Keratinocyte (primary cell): ENCODE measurements at places on chromosomes 7 and 10. TPM values are rescaled to one million over a fixed set of nuclear protein-coding genes. Genes with fewer than 3 reads are reported as not detected.

DNA sequence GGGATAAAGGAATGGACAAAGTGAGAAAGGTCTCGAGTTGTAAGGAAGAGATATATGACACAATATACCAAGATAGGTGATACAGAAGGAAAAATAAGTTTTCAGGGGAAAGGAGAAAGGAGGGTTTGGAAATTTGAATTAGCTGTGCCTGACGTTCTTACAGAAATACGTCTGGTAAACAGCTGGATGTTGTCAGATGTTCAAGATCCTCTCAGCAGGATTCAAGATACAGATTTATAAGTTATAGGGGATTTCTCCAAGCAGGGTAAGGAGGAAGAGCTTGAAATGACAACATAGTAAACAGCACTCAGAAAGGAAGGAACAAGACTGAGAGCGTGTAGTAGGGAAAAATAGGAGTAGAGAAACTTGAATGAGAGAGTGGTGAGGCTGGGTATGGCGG is 1184.1 kb downstream of the TYW1 start:
- no peak for DNase-seq

DNA sequence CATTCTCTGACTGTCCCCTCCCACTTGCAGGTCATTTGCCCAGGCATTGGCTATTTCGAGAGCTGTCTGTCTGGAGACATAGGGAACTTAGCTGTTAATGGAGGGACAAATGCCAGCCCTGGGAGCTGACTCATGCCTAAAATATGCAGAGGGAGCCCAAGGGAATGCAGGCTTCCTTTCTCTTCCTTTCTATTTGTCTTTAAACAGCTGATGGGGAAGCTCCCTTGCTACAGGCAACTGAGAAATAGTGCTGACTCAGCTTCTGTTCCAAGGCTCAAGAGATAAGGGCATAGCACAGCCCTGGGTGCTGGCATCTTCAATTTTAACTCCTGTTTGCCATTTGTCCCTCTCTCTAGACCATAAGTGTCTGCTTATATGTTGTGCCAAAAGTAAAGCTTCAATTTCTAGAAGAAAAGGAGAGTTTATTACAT is 82.7 kb upstream of the C1GALT1 start:
- peak; percentile 88 for DNase-seq

- no peak for DNase-seq
Observed at GRCh38 chr10:86706401-86706841, 38.1 kb downstream of the LDB3 start.

GRCh38 chr7:156279635-156280034 is 360.9 kb upstream of the RNF32 start:
- DNase-seq: no peak

GRCh38 chr10:90417029-90417428 is 440.8 kb downstream of the HTR7 start:
- DNase-seq: peak; percentile 35

Gene FLNC
- 0.03 to 0.15 TPM (median 0.06 TPM) in 3 replicates for polyA plus RNA-seq

Gene DMTF1
- 44.7 to 98.4 TPM (median 87.5 TPM) in 3 replicates for polyA plus RNA-seq

Gene MALRD1
- 0.01 TPM in 1 of 3 replicates, not detected in the others for polyA plus RNA-seq

- no peak for DNase-seq
Observed at GRCh38 chr7:50210706-50211115, 93.8 kb upstream of the IKZF1 start.

DNA sequence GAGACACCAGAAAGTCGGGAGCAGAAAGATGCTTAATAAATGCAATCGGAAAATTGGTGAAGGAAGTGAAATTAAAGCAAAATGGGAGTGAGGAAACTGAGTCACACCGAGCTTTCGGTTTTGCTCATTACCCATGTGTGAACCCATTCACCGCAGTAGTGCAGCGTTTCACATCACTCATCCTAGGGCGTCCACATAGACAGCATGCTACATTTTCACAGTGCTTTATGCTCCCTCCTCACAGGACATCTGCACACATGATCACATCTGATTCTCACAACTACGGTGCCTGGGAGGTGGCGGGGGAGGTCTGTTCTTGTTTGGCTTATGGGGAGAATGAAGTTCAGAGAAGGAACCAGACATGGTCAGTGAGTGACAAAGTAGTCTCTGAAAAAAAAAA is 36.6 kb upstream of the ATP6V0A4 start:
- no peak for DNase-seq

Gene PPP1R17
- polyA plus RNA-seq: not detected in 3 replicates

Gene ATOH7
- polyA plus RNA-seq: 0.04 to 0.07 TPM in 2 of 3 replicates, not detected in the other

DNA sequence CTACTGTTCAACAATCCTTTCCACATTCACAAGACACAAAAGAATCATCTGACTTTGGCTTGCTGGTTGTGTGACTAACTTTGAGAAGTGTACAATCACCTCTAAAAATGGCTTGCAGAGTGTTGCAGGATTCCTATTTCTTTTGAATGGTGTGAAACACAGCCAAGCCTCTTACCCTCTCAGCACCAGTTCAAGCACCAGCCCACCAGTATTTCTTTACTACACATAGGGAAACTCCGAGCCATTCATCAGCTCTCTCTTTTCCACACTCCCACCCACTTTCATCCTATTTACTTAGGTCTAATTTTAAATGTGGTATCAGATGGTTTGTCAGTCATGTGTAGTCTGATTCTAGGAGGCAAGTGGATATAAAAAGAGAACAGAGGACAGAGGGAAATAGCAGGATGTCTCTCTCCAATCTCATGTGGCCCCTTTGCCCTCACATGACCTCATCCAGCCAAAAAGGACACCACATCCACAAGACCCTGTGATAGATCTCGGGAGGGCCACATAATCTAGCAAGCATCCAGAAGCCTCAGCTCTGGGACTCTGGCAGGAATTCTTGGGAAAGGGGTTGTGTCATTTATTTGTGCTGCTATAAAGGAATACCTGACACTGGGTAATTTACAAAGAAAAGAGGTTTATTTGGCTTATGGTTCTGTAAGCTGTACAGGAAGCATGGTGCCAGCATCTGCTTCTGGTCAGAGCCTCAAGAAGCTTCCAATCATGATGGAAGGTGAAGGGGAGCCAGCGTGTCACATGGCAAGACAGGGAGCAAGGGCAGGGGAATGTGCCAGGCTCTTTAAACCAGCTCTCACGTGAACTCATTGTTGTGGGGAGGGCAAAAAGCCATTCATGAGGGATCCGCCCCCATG is 66.8 kb upstream of the NEBL start:
- DNase-seq: no peak

DNA sequence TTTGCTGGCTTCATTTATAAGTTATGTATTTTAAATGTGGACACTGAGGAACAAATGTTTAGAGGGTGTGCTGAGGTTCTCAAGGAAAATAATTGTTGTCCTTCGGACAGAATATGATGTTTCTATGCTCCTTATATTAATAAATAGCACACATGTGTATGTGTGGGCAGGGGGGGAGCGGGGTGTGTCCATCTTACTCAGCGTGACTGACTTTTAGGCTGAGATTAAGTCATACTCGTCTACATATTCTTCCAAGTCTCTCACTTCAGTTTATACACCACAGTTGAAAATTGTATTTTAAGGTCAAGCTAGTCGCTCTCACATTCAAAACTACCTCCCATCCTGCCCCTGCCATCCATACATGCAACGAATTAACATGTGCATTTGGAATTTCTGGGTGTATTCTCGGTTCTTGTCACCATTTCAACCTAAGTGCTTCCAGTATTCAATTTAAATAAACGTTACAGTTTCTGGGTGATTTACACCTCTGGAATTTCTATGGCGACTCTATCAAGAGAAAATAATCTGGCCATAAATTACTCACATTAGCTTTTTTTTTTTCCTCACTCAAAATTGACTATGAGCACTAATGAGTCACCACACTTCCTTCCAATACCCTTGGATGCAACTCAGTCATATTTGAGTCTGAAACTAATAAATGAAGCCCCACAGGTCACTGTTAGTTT is 3.3 kb downstream of the PCDH15 start:
- no peak for DNase-seq

Gene FIS1
- 202 to 244 TPM (median 240 TPM) in 3 replicates for polyA plus RNA-seq

Gene GPR85
- 1.6 to 2.0 TPM (median 2.0 TPM) in 3 replicates for polyA plus RNA-seq

DNA sequence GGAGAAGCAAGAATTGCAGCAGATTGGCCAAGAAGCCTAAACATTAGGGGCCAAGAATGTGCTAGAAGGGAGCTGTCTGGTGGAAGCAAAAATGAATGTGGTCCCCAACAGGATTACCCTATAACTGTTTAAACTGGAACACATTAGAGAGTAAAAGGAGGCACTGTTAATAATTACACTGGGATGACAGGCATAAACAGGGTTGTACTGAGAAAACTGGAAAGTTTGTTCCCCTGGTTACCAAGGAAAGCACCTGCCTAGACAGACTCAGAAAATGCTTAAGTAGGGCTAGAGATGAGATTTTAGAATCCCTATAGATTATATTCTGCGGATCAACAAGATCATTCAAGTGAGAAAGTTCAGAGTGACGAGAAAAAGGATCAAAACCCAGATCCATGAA is 100.8 kb downstream of the CTTNBP2 start:
- no peak for DNase-seq

- DNase-seq: peak; percentile 41
Observed at GRCh38 chr7:111735661-111736551, 173.6 kb upstream of the IMMP2L start.

Gene HABP2
- not detected in 3 replicates for polyA plus RNA-seq

GRCh38 chr10:88129013-88129412 is 265.6 kb downstream of the PTEN start:
- no peak for DNase-seq

GRCh38 chr7:157963526-157963925 is 624.1 kb downstream of the PTPRN2 start:
- DNase-seq: no peak

GRCh38 chr7:19294619-19295018 is 149.4 kb upstream of the FERD3L start:
- DNase-seq: no peak

GRCh38 chr7:156017431-156017830 is 205.2 kb upstream of the SHH start:
- no peak for DNase-seq

DNA sequence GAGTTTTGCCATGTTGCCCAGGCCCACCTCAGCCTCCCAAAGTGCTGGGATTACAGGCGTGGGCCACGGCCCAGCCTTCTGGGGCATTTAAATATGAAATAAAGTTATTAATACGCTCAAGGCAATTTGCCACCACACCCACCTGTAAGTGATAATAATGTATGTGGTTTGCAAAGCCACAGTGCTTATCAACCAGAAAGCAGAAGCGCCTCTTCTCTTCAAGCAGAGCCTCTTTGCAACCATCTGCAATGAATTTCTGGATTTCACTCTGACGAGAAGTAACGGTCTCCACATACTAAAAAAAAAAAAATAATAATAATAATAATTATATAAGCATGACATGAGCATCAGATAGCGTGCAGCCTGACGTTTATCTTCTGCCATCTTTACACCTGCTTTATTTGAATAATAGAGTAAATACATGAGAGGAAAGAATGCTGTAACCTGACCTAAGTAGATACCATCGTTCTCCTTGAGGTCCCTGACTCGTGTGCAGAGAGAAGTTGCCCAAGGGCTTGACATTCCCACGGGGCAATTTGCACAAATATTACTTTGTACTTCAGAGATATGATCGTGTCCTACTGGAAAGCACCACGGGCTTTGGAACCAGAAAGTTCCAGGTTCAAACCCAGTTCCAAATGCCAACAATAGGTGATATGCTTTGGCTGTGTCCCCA is 34.0 kb downstream of the BRI3 start:
- no peak for DNase-seq

Gene XRCC2
- 0.86 to 3.8 TPM (median 2.0 TPM) in 3 replicates for polyA plus RNA-seq

- DNase-seq: peak; percentile 5
Observed at GRCh38 chr7:10889266-10889898, 84.3 kb upstream of the PHF14 start.

- DNase-seq: no peak
Observed at GRCh38 chr10:101453791-101454718, 100.1 kb downstream of the BTRC start.

DNA sequence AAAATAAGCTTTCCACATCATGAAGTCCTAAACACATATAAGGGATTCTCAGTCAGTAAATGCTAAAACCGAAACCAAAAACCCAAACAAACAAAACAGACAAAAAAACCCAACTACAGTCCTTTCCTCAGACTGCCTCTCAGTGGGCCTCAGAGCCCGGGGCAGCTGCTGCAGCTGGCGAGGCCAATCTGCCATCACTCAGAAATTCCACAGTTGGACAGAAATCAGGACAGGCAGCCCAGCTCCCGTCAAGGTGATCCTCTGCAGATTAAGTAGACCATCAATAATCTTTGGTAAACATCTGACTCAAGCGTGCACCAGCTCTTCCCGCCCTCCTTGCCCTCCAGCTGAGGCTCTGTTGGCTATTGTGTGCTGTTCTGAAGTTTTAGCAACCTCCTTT is 142.2 kb downstream of the ATXN7L1 start:
- DNase-seq: no peak

DNA sequence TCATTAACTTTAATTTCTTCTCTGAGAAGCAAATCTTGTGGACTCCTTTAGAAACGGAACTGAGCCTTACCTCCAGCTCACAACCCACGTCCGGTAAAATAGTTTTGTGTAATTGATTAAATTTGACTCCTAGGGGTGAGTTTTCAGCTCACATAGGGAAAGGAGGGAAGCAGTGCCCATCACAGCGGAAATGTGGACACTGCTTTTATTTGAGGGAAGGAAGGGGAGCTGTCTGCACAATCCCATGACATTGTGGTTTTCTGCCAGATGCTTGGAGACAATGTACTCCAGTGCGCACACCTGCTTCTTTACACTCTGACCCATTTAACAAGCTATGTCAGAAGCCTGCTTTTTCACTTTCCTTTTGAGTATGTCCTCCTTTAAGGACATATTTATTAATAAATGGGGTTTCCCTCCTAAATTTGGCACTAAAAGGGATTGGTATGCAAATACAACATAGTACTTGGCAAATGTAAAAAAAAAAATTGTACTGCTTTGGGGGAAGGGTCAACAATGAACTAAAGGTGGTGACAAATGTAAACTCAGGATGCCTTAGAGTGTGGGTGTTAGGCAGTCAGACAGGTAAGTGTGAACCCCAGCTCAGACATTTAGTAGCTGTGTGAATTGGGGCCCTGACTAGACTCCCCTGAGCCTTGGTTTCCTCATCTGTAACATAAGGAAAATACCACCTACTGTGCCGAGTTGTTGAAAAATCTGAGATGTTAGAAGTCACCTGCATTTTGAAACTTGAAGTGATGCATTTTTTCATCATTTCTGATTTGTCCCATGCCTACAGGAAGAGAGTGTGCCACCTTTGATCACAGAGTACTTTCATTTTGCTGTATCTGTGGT is 90.2 kb upstream of the KLF6 start:
- no peak for DNase-seq
